ENCODE measurements at places on chromosomes 1 and 21.

- no peak for DNase-seq
Observed at GRCh38 chr1:214386333-214386732, 105.4 kb downstream of the SMYD2 start.

- DNase-seq = no peak
Observed at GRCh38 chr1:110768605-110769004, 93.9 kb upstream of the KCNA3 start.

DNA sequence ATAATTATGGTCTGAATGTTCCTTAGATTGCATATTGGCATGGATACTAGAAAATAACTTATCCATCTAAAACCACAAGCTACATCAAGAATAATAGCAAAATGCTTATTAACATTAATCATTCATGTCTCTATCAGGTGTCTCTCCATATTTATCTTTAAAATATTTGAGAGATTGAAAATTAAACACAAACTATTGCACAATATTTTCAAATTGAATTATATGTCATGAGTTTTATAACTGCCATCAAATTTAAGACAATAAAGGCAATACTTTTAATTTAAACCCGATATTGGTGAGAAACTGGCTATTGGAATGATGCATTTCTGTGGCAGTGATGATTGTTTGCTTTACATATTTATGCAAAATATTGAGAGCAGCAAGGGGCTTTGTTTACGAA is 1506.8 kb upstream of the B3GALT2 start:
- no peak for DNase-seq

DNA sequence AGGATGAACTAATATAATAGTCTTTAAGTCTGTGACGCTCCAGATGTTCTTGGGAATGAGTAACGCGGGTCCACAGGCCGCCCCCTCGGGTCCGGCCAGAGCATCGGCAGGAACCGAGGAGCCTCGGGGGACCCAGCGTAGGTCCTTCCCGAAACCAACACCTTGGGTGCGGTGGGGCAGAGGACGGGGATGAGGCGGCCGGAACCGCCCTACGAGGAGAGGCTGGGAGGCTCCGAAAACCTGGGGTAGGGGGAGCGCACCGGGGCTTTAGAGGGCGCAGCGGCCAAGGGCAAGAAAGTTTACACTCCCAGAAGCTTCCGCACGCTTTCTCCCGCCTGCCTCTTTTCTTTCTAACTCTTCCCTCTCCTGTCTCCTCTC is 7.1 kb downstream of the DMRTA2 start:
- DNase-seq = no peak

GRCh38 chr21:43771698-43772424 is 4.2 kb downstream of the CSTB start:
- DNase-seq = no peak

DNA sequence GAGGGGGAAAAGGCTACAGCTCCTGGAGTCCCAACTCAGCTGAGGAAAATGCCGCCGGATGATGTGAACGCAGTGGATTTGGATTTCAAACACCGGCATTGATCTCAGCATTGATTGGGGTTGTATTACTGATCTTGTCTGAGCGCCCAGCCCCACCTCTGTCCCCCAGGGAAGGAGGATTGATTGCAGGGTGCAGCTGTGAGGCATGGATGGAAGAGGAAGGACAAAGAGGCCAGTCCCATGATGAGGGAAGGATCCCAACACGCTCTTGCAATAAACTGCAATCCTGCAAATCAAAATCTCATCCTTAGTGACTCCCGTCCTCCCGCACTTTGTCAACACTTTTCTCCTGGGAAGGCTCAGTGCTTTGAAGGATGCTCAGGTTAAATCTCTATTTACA is 242.3 kb upstream of the PROX1 start:
- no peak for DNase-seq

- no peak for DNase-seq
Observed at GRCh38 chr1:89649783-89650182, 16.9 kb downstream of the LRRC8C start.

- DNase-seq = no peak
Observed at GRCh38 chr21:41147979-41148355, 20.0 kb upstream of the BACE2 start.

- DNase-seq = no peak
Observed at GRCh38 chr1:107246775-107247345, 106.0 kb downstream of the NTNG1 start.

GRCh38 chr1:17880449-17880848 is 125.3 kb downstream of the ACTL8 start:
- no peak for DNase-seq

DNA sequence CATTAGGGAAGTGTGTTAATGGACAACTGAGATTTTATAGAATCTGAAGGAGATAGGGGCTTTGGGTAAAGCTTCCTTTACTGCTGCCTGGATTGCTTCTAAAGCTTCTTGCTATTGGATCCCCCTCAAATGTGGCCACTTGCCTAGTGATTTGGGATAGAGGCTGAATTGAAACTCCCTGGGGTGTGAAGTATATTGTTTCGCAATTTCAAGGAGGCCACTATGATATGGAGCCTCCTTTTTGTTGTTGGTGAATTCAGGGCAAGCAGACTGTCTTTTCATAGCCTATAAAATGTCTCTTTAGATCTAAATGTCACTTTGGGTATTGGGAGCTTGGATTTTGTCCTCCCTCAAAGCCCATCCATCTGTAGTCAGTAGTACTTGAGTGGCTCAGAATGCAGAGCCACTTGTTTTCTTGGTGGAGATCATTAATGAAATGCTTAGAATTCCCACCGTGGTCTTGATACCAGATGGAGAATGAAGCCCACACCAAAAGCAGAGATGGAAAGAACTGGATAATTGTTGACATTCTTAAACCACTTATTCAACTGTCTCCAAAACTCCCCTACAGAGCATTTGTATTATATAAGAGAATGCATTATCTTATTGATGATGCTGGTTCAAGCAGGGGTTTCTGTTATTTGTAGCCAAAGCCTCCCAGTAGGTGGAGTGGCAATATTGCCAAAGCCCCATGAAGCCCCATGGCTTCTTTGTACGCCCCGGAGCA is 144.3 kb upstream of the KCNE2 start:
- DNase-seq = no peak

DNA sequence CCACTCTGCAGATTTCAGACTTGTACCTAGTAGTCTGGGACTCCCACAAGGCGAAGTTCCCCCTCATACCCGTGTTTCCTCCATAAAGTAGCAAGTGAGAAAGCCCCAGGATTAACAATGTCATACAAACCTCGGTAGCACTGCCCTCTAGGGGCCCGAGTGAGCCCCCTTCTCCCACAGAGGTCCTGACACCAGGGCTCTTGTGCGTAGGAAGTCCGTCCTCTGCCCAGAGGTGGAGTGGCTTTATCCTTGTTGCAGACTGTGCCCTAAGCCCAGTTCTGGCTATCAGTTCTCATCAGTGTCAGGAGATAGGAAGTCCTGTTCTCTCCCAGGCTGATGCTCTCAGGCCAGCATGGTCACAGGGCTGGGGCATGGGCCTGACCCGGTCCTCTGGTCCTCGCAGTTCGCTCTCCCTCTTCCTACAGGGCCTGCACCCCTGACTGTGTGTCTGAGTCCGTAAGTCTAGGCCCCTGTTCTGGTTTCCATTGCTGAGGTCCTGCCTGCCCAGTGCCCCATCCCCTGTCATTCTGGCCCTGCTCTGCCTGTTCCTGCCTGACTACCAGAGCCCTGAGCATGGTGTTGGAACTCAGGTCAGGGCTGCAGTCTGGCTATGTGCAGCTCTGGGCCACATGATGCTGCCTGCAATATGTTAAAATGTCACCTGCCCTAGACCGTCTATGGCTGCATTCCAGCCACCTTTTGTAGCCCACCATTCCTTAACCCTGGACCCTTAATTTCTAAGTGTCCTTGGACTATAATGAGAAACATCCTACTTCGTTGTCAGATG is 285.6 kb downstream of the ASTN1 start:
- no peak for DNase-seq

DNA sequence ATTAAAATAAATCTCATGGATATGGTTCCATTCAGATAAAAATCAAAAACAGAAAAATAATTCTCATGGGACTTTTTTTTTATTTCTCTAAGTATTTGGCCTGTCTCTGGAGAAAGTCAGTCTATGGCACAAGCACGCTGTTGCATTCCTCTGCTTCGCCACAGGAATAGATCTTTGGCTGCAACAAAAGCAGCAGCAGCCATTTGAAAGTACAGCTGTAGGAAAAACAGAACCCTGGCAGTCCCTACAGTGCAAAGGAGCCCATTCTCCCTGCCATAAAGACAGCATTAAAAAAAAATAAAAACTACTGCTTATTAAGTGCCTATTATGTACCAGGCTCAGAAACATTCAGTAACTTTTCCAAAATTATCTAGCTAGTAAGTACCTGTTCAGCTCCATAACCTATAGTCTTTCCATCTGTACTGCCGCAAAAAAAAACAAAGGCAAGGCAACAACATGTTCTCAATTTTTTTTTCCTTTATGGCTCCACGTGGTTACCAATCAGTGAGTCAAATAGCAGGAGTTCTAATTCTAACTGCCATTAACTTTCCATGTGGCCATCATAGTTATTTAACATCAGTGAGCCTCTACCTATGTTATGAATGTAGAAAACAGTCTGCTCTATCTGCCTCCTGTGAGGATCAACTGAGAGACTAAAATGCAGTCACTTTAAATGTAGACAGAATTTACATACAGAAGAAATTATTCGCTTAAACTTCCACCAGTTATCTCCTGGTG is 22.7 kb downstream of the SLC35D1 start:
- no peak for DNase-seq

DNA sequence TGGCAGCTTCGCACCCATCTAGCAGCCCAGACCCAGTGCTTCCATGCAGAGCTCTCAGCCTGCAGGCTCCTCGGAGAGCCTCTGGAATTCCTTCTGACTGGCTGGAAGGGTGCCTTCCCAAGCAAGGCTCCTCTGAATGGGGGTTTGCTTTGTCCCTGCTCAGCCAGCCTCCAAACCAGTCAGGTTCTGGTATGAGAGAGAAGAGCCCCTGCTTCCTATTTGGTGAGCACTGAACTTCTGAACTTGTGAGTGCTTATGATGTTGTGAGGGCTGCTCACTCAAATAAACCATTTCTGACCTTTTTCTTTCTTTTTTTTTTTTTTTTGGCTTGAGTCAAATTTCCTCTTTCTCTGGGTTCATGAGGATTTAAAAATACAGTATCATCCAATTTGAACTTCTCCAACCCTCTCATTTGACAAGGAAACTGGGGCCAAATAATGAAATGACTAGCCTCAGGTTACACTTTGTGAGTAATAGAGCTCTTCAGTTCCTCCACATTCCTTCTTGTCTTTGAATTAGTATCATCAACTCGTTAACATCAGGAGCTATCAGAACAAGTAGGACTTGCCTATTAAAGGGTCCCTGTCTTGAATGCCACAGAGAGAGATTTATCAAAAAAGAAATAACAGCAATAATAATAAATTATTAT is 39.6 kb downstream of the GFI1 start:
- no peak for DNase-seq

DNA sequence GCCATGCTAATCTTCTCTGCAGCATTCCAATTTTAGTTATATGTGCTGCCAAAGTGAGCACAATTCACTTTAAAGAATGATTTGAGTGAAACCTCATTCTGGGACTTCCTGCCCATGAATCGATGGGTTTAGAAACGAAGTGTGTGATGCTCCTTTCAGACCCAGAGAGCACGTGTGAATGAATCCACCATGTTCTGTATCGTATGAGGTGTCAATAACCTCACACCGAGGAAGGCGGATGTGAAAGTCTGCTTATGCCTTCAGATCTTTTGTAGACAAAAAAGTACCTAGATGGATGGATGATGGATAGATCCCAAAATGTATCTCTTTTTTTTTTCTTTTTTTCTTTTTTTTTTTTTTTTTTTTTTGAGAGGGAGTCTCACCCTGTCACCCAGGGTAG is 13.8 kb downstream of the UBASH3A start:
- DNase-seq = no peak

GRCh38 chr1:65176591-65176990 is 28.6 kb downstream of the AK4 start:
- no peak for DNase-seq

GRCh38 chr1:175801979-175802378 is 58.6 kb upstream of the TNR start:
- DNase-seq = no peak
